ENCODE measurements at places on chromosomes 2 and 18.
A peak's percentile ranks its signal among the peaks of the same experiment; 100 is the strongest.

DNA sequence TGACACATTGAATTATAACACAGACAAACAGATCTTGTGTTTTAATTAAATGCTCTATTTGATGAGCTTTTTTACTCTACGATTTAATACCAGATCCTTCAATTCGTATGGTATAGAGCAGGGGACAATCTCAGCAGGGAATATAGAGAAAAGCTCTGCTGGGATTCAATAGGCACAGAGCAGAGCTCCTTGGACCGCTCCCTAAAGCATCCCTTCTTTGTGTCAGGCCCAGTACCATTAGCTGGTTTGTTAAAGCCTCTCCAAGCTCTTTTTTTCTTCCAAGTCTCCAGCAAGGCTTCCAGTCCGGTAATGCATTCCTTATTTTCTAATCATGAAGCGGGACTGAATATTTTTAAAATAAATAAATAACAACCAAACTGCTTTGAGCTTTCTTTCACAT, 466.0 kb downstream of the NR4A2 start:
- DNase-seq: no peak

GRCh38 chr2:224257156-224257555, 144.8 kb downstream of the FAM124B start:
- no peak for DNase-seq

GRCh38 chr2:172985139-172985892, 90.3 kb upstream of the MAP3K20 start:
- DNase-seq: no peak

DNA sequence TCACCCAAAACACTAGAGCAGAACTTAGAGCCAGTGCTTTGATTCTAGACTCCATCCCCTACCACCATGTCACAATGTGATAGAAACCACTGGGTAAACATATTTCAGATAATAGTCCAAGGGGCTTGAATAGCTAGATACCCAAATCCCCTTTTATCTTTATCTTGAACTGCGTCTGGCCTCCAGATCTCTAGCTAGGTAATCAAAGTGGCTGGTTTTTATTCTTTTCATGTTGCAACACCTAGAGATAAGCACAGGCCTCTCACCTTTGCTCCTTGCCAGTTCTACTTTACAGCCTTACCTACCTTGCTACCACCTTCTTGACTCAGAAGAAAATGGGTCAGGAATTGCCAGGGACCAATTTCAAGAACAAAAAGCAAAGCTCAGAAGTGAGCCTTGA, 171.2 kb downstream of the C1D start:
- no peak for DNase-seq

GRCh38 chr2:45145073-45145899, 136.0 kb upstream of the SIX2 start:
- no peak for DNase-seq

- no peak for DNase-seq
These were observed 118.7 kb upstream of the DNMT3A start for GRCh38 chr2:25460261-25460905.

GRCh38 chr2:40282428-40282827, 169.5 kb downstream of the SLC8A1 start:
- DNase-seq: no peak

DNA sequence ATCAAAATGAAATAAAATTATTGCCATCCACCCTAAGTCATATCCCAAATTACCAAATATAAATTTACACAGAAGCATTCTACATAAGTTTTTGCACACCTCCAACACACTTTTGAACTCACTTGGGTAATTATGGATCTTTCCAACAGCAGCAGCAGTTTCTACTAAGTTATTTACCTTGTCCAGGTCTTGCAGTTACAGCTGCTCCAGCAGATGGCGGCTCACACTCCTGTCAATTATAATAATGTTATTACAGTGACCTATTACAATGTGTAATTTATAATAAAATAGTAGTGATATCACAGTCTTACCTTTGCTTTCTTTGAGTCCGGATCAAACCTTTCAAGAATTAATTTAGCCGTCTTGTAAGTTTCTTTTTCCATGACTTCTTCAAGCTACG, 37.9 kb downstream of the LNPK start:
- DNase-seq: peak; percentile 31

DNA sequence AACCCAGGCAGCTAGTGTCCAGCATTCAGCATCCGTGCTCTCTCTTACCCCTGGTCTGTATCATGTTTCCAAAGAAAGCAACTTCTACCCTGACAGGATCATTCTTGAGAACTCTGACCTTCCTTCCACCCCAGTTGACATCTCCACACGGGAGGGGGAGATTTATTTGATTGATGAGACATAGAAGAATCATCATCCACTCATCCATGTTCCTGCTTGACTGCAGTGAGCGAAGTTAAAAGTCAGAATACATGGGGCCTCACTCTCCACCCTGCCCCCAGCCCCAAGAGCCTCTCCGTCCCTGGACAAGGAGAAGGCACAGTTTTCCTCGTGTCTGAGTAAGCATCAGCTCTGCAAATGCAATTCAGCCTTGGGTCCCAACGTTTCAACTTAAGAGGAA, 356.0 kb upstream of the TNP1 start:
- DNase-seq: no peak

DNA sequence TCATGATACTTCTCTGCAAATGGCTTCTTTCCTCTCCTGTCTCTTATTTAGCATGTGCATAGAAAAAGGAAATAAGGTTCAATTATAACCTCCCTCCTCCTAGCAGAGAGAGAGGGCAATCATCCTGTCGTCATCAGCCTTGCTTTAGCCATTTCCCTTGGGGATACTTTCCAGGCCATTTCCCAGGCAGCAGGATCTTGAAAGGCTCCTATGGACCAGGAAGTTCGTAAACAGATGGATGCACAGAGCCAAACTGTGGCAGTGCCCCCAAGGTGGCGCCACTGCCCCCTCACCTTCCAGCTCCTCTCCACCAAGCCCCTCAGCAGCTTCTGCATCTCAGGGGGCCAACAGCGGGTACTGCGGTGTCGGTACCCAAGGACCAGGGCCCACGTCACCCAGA, 157.4 kb downstream of the DTNA start:
- peak; percentile 24 for DNase-seq

- no peak for DNase-seq
These were observed 4.1 kb downstream of the FIGN start for GRCh38 chr2:163731735-163732134.

DNA sequence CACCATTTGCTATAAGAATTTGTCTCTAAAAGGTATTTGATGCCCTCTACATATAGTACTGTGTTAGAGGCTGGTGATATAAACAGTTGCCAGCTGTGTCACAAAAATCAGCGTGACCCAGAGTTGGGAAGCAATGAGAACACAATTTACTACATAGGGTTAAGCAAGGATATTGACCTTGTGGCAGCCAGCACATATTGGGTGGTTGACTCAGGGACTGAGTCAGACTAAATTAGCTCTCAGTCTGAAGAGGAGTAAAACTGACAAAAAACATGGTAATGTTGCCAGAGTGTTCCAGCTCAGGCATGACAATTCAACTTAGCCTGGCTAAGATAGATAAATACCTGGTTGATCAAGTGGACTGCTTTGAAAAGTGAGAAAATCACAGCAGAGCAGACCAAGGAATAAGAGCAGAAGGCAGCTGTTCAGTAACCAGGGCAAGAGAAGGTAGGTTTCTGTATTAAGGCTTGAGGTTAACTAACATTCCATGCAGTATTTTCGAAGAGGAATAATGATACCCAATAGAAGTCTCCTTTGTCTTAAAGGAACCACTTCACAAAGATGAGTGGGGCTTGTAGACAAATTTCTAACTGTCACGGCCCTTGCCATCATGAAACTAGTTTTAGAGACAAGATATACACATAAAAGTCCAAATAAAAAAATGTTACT, 108.2 kb upstream of the ERBB4 start:
- DNase-seq: no peak

DNA sequence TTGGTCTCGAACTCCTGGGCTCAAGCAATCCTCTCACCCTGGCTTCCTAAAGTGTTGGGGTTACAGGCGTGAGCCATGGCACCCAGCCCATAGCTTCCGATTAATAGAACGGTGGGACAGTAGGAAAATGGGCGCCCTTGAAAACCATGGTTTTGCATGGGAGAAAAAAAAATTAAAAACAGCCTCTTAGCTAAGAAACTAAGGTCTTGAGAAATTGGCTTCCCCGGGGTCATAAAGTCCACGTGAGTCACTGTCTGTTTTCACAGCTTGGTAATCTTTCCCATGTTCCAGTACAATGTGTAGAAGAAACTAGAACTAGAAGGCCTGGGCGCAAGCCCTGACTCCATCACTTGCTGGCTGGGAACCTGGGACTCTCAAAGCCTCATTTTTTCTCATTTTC, 20.7 kb downstream of the B3GNT2 start:
- no peak for DNase-seq

DNA sequence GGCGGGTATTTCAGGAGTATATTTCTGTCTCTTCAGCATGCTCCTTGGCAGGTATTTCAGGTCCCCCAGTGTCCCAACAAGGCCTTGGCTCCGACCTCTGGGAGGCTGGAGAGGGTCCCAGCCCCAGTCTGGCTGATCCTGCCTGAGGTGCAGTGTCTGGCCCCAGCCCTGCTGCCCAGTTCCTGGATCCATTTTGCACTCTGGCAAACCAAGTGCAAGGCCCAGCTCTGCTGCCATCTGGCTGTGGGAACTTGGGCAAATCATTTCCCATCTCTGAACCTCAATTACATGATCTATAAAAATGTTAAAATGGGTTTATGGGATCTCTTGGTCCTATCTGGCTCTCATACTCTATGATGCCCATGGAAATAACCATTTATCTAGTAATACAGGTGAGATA, 63.6 kb downstream of the ZBTB7C start:
- DNase-seq: no peak

GRCh38 chr18:39380186-39380725, 1814.7 kb upstream of the CELF4 start:
- no peak for DNase-seq

DNA sequence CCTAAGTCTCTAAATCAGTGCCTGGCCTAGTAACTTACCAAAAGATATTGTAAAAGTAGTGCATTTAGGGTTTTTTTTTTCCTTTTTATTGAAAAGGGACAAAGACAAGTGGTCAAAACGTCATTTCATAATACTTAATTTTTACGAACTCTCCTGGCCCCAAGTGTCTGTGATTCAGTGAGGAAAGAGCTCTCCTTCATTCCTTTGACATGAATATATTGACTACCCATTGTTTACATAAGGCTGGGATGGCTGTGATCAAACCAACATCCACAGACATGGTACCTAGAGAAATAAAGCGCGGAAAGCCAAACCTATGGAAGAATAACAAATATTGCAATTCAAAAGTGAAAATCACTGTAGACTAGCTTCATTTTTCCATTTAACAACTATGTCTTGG, 198.4 kb downstream of the BABAM2 start:
- no peak for DNase-seq

GRCh38 chr2:42284019-42284418, 77.0 kb downstream of the COX7A2L start:
- no peak for DNase-seq

DNA sequence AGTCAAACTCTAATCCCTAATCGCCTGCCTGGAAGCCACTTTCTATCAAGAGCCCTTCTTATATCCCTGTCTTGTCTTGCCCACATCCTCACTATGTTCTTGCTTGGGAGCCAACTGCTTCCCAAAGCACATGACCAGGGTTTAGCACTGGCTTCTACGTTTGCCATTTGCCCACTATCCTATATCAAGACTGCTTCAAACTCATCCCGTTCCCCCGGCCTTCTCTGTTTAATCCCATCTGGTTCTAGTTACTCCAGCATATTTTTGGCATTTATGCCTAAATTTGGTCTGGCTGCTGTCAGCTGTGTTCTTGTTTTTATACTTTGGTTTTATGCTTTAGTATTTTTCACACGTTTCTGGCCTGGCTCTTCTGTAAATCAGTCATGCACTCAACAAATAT, 40.2 kb downstream of the POLR1A start:
- DNase-seq: no peak

DNA sequence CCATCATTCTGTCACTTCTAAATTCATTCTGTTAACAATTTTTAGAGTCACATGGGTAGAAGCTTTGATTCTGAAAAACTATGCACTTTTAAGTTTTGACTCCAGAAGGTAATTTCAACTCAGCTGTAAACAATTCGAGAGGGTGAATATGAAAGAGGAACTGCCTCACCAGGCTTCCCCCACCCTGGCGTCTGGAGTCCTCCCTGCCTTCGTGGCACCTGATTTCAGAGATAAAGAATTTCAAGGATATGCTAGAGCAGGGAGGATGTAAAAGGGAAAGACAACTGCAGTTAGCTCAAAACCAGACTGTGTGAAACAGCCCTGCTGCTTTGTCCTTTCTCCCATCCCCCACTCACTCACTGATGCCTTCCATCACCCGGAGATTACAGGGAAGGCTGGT, 40.7 kb downstream of the ONECUT2 start:
- DNase-seq: no peak

- DNase-seq: no peak
These were observed 193.8 kb downstream of the IKZF2 start for GRCh38 chr2:212957624-212958023.

DNA sequence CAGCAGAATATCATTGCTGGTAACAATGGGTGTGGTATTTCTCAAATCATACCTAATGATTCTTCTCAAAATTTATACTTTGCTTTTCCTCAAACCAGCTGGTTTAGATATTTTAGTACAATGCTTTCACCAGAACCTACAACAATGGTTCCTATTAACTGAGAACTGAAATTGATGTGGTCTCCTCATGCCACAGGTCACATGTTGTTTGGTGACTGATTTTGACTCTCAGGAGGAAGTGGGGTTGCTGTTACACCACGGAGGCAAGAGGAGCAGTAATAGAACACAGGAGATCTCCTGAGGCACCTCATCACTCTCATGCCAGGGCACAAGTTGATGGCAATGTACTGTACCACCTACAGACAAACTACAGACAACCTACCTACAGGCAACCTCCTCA, 3.0 kb upstream of the CEP68 start:
- no peak for DNase-seq

- no peak for DNase-seq
These were observed 72.8 kb downstream of the PTH2R start for GRCh38 chr2:208479342-208479741.

- no peak for DNase-seq
These were observed 1316.7 kb downstream of the LRP1B start for GRCh38 chr2:140814141-140814540.

- no peak for DNase-seq
These were observed 62.3 kb downstream of the ITGA6 start for GRCh38 chr2:172489681-172490080.

DNA sequence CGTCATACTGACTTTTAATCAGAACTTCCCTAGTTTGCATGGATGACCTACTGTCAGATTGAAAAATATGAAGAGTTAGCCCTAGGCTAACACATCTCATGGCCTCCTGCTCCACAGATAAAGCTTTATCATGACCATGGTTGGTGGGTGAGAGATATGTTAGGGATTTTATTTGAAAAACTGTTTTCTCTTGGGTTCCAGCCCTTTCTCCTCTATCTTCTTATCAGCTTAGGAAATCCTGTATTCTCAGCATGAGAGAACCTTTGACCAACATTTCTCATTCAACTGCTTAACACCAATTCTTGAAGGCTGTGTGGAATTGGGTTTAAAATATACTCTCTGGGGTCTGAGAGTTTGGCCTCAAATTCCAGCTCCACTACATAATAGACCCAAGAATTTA, 1407.0 kb upstream of the CELF4 start:
- DNase-seq: no peak

Data from erythroblast (primary cell).